ENCODE measurements at places on chromosomes 7 and 10. TPM values are rescaled to one million over a fixed set of nuclear protein-coding genes. Genes with fewer than 3 reads are reported as not detected.
A peak's percentile ranks its signal among the peaks of the same experiment; 100 is the strongest.

DNA sequence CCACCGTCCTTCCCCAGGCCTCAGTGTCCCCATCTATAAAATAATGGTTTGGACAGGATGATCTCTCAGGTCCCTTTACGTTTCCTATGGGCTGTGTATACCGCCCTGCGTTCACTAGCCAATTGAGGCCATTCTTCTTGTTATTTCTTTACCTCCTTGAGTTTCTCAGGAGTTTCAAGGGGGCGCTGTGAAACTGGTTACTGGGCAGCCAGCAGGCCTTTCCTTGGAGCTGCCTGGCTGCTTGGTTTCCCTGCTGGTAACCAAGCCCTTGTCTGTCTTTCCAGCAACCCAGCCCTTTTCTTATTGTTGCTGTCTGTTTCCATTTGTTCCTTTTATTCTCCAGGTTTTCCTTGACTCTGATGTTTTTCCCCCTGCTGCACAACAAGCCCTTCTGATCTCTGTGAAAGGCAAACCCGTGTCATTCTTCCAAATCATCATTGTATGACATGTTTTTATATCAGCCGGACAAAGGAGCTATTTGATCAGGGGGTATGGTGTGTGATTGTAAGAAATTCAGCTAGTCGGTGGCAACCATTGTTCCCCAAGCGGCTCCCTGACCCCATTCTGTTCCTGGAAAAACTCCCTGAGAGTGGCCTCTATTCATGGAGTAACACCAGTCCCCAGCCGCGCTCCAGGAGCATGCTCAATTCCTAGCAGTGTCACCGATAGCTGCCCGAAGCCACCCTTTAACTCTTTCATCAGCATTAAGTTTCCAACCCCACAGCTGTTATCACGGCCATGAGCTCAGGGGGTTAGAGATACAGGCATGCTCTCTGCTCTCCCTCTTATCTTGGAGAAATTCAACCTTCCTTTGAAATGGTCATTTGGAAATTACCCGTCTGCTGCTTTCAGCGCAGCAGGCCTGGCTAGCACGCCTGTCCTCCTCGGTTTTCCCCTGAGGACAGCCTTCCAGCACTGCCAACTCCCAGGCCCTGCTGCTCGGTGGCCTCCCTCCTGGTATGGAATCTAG is 26.6 kb downstream of the FGF8 start:
- DNase-seq: peak; percentile 43

- no peak for DNase-seq
Measured at GRCh38 chr10:111435871-111436270, 359.0 kb downstream of the ADRA2A start.

GRCh38 chr10:13991353-13991752 is 339.4 kb downstream of the FRMD4A start:
- DNase-seq: no peak

DNA sequence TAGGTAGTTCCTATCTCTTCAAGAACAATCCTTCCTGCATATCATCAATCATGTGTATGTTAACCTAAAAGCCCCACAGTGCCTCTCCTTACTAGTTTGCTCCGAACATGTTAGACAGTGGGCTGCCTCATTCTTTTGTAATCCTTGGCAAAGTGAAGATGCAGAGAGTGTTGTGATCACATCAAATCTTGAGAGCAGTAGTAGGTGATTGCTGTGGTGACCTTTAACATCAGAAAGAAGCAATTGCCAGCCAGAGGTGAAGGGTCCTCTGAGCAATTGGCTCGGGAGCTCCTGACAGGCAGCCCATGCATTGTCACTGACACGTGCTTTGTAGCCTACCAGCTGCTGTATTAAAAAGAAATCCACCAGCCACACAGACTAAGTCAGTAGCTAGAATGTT is 19.6 kb upstream of the GSTK1 start:
- no peak for DNase-seq

- DNase-seq: no peak
Measured at GRCh38 chr7:24039991-24040624, 243.9 kb upstream of the NPY start.

DNA sequence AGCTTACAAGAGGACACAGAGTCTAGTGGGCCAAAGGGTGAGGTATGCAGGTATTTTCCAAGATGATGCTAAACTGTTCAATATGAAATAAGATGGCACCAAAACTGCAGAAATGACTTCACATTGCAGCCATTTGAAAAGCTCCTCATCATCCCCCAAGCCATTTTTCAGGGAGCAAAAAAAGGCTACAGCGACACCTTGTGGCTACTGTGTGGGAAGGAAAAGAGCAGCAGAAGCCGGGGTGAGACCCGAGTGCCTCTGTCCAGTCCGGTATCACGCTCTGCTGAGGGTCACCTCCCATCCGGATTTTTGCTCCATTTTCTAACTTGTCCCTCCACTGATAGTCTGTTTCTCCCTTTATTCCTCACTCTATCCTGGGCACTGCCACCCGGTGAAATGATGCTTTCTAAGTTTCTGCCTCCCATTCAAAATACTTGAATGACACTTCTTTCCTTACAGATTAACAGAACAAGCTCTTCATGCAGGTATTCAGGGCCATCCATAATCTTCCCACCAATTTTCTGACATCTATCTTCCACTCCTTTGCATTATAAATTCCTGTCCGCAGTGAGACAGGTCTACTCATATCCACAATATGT is 220.2 kb downstream of the DGKI start:
- peak; percentile 61 for DNase-seq

GRCh38 chr10:130745821-130746220 is 565.7 kb downstream of the TCERG1L start:
- peak; percentile 19 for DNase-seq

DNA sequence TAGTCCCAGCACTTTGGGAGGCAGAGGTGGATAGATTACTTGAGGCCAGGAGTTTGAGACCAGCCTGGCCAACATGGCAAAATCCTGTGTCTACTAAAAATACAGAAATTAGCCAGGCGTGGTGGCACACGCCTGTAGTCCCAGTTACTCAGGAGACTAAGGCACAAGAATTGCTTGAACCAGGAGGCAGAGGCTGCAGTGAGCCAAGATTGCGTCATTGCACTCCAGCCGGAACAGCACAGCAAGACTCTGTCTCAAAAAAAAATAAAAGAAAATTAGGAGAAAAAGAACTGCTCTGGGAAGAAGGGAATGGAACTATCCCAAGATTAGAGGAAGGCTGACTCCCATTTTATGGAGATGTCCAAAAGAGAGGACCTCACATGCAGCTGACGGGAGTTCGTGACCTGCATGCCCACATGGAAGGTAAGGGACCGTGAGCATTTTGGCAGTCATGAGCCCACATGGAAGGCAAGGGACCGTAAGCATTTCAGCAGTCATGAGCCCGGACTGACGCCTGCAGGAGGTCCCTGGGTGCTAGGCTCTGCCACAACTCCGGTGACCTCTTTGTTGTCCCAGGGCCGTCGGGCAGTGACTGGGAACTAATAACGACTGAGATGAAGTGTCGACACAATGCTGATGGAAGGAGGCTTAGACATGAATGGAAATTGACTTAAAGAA is 18.6 kb upstream of the GTPBP4 start:
- DNase-seq: no peak

- peak; percentile 68 for DNase-seq
Measured at GRCh38 chr10:73998929-73999691, 1.2 kb downstream of the VCL start.

- no peak for DNase-seq
Measured at GRCh38 chr7:155951554-155952158, 139.4 kb upstream of the SHH start.

DNA sequence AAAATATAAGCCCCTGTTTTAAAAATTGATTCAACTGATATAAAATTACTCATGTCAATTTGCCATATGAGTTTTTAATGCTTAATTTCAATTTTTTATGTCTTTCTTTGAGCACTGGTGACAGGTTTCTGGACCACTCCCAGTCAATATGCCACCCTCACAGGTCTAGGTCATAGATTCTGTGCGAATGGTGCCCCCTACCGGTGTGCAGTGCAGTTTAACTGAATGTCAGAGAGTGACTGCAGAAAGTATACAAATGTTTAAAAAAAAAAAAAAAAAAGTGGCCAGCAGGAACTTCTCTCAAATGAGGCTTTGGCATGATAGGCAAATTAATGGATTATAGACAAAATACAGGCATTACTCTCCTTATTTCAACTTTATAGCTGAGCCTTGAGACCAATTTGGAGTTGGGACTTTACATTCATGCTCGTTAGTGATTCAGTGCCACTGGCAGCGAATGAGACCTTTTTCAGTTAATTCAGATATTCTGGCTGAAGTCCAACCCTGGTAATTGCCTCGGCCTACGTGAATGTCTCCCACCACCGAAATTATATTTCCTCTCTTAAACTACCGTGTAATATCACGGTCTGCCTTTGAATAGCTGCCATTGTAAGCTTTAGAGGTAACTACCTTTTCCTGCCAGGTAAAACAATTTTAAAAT is 427.6 kb downstream of the PHTF2 start:
- DNase-seq: no peak

DNA sequence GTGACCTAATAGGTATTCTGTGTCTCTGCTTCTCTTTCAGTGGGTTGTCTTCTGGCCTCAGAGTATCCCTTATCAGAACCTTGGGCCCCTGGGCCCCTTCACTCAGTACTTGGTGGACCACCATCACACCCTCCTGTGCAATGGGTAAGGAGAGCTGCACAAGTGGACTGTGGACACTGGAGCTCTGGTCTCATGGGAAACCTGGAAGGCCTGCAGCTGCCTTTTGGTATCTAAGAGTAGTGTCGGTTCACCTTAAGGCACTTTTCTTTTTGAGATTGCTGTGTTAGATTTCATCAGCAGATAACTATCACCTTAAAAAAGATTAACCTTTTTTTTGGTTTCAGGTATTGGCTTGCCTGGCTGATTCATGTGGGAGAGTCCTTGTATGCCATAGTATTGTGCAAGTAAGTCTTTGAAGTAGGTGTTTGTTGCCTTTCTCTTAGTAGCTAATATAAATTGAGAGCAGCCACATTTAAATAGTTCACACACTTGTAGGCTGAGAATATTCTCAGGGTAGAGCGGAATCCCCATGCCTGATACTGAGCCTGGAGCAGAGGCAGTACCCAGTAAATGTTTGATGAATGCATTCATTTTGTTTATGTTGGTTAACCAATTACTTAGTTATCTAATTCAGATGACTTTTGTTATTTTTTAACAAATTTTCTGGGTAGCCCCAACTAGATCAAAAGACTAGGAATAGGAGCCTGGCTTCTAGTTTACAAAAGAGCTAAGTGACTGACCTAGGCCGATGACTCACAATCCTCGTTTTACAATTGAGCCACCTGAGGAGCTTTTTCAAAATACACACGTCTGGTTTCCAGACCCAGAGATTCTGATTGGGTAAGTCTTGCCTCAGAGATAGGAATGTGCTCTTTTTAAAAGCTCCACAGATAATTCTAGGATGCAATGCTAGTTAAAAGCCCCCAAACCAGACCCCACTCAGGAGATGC is 3.6 kb downstream of the TMEM254 start:
- no peak for DNase-seq

GRCh38 chr10:93160829-93161228 is 87.1 kb downstream of the CYP26A1 start:
- DNase-seq: peak; percentile 74

RNF133 gene
- total RNA-seq: 1.1 TPM

KCNH2 gene
- 3.2 TPM for total RNA-seq

GIMAP1 gene
- 8.5 TPM for total RNA-seq

CALML5 gene
- not detected for total RNA-seq

VPS26A gene
- 53.6 TPM for total RNA-seq

ADRA2A gene
- total RNA-seq: 11.4 TPM

PLEKHS1 gene
- 0.22 TPM for total RNA-seq

ZNF438 gene
- 15.3 TPM for total RNA-seq

All from sciatic nerve (tissue), 2 donors.